ENCODE measurements at places on chromosomes 11 and 22. TPM values are rescaled to one million over a fixed set of nuclear protein-coding genes. Genes with fewer than 3 reads are reported as not detected.

Gene GRM5
- not detected for total RNA-seq

Gene OR52H1
- not detected for total RNA-seq

Gene C22orf23
- total RNA-seq, result 1.0 TPM

Gene ELMOD1
- total RNA-seq, result not detected

Gene ZFPL1
- 63.6 TPM for total RNA-seq

Gene INTS4
- 53.8 TPM for total RNA-seq

Gene FAM83F
- 9.1 TPM for total RNA-seq

Gene LGR4
- 33.4 TPM for total RNA-seq

Gene OR51B2
- total RNA-seq, result not detected

Gene AGBL2
- 21.9 TPM for total RNA-seq

Gene MYO7A
- 3.5 TPM for total RNA-seq

Gene AAMDC
- total RNA-seq, result 59.3 TPM

Gene OR51E2
- not detected for total RNA-seq

Gene TMA7B
- total RNA-seq, result not detected

Gene IGF2
- 0.15 TPM for total RNA-seq

Gene OR10D3
- not detected for total RNA-seq

Gene SEZ6L
- not detected for total RNA-seq

Gene KRTAP5-9
- total RNA-seq, result not detected

Gene PRRG4
- 11.5 TPM for total RNA-seq

Gene VSIG10L2
- not detected for total RNA-seq

Gene DLG2
- total RNA-seq, result 6.4 TPM

Gene ACTN3
- not detected for total RNA-seq

Gene MPPED1
- not detected for total RNA-seq

Gene PHLDA2
- 10.7 TPM for total RNA-seq

Gene SPON1
- total RNA-seq, result 0.48 TPM

Gene SLC15A3
- total RNA-seq, result 5.5 TPM

Gene DDT
- total RNA-seq, result 67.9 TPM

Gene LRRC75B
- total RNA-seq, result 2.2 TPM

Gene MDK
- 399 TPM for total RNA-seq

Gene GVQW3
- total RNA-seq, result 12.5 TPM

Gene SORL1
- total RNA-seq, result 4.9 TPM

Gene DESI1
- total RNA-seq, result 38.8 TPM

Gene C11orf86
- total RNA-seq, result not detected

Gene CNTN5
- total RNA-seq, result not detected

Gene MRGPRX3
- not detected for total RNA-seq

Gene TIGD3
- total RNA-seq, result 1.8 TPM

Gene CD151
- 199 TPM for total RNA-seq

Gene HBE1
- total RNA-seq, result 1.4 TPM

Gene PATL1
- total RNA-seq, result 55.0 TPM

Gene ANGPTL5
- not detected for total RNA-seq
